Sciatic nerve (tissue), 2 donors: ENCODE measurements at places on chromosomes 5 and 9. TPM values are rescaled to one million over a fixed set of nuclear protein-coding genes. Genes with fewer than 3 reads are reported as not detected.

SYNPO gene
- total RNA-seq = 179 TPM

C5orf47 gene
- not detected for total RNA-seq

PCDHB13 gene
- 4.9 TPM for total RNA-seq

SEMA5A gene
- 109 TPM for total RNA-seq

SLC2A6 gene
- total RNA-seq = 3.3 TPM

SPOCK1 gene
- total RNA-seq = 52.4 TPM

RNF145 gene
- 68.2 TPM for total RNA-seq

TPPP gene
- total RNA-seq = 3.4 TPM

ZCCHC10 gene
- 15.0 TPM for total RNA-seq

PCSK1 gene
- total RNA-seq = 0.09 TPM

PCDHB10 gene
- total RNA-seq = 5.3 TPM

SCGB3A2 gene
- total RNA-seq = 1.0 TPM

NCS1 gene
- total RNA-seq = 11.7 TPM

TMEM232 gene
- total RNA-seq = 8.1 TPM

SPINK4 gene
- total RNA-seq = not detected

TAF1L gene
- total RNA-seq = not detected

CTSV gene
- total RNA-seq = not detected

- DNase-seq = no peak
These were observed 140.7 kb upstream of the RANBP3L start for GRCh38 chr5:36442352-36442751.

GRCh38 chr5:68740226-68740910, 353.4 kb upstream of the SLC30A5 start:
- no peak for DNase-seq

DNA sequence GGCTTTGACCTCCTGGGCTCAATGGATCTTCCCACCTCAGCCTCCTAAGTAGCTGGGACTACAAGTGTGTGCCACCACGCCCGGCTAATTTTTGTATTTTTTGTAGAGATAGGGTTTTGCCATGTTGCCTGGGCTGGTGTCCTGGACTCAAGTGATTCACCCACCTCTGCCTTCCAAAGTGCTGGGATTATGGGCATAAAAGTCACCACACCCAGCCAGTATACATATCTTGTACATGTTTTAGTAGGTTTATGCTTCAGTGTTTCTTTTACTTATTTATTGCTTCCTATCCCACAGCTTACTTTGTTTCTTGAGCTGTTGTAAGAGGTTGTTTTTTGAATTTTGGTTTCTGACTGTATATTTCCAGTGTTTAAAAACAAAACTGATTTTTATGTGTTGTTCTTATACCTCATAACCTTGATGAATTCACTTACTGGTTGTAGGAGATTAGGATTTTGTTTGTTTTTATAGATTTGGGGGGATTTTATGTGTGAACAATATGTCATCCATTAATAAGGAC, 12.9 kb downstream of the FBXW5 start:
- DNase-seq = no peak

DNA sequence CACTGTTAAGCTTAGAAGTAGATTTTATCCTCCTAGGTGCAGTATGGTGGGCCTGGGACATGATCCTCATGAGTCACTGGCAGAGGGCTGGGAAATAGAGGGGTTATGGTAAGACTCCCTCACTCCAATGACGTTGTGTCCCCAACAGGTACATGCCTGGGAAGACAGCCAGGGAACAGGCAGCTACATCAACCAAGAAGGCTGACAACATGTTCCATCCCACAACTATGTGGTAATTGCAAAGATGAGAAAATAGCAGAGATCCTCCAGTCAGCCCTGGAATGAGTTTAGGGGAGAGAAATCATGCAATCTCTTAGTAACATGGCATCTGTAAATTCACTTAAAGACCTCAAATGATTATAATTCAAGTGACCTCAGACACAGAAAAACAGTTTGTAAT, 114.4 kb upstream of the LIFR start:
- no peak for DNase-seq

- DNase-seq = no peak
These were observed 13.8 kb upstream of the ABLIM3 start for GRCh38 chr5:149127394-149127955.

DNA sequence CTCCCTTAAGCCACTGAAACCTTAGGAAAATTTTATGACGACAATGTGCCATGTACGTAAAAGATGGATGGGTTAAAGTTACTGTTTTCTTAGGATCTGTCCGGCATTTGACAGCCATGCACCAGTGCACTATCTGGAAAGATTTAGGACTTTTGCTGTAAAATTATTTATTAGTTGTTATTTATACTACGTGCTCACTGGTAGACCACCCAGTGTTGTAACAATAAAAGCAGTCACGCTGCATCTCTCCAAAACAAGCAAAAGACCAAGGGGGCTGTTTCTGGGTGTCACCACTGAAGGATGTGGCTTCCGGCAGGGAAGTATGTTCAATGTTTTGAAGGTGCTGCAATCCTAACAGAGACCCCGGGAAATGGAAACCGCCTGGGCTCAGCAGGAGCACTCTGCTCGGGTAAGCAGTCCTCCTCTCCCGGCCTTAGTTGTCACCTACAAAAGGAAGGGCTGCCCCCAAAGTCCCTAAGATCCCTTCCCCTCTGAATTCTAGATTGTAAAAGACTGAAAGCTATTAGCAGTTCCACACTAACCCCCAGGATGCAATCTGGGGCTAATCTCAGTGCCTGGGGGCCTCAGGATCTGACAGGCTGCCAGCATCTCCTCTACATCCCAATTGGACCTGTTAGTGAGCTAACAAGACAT, 38.6 kb downstream of the SAXO1 start:
- no peak for DNase-seq

- DNase-seq = no peak
These were observed 150.2 kb downstream of the RXRA start for GRCh38 chr9:134476272-134476941.

DNA sequence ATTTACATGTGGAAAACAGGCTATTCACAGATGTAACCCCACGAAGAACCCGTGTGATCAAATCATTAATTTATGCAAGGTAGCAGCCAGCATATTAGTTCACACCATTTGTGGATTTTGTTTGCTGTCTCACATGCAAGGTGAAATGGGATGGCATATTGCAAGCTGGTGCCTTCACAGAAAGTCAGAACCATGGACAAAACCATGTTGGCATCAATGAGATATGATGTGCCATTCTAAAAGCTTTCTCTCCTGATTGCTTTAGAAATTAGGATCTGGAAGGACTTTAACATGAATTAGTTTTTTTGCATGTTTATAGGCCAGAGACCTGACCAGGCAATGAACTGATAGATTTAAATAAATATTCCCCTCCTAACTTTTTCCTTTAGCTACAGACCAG, 129.3 kb downstream of the SEMA6A start:
- no peak for DNase-seq

- no peak for DNase-seq
These were observed 36.5 kb downstream of the WWC1 start for GRCh38 chr5:168327994-168328393.

GRCh38 chr9:30519756-30520155, 1864.7 kb upstream of the ACO1 start:
- no peak for DNase-seq

DNA sequence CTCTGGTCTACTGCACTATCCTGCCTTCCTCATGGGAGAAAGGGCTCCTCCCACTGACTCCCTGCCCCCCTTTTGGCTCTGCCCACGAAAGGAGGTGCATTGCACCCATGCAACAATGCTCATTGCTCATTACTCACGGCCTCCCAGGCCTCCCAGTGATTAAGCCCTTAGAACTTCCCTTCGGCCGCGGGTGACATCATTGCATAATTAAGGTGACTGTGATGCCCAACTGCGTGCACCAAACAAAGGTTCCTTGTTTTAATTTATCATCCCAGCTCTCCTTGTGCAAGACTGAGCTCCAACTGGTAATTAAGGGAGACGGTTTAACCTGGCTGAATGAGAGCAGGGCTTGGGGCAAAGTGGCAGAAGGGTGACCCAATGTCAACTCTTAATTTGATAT, 180.4 kb downstream of the GAS1 start:
- no peak for DNase-seq

DNA sequence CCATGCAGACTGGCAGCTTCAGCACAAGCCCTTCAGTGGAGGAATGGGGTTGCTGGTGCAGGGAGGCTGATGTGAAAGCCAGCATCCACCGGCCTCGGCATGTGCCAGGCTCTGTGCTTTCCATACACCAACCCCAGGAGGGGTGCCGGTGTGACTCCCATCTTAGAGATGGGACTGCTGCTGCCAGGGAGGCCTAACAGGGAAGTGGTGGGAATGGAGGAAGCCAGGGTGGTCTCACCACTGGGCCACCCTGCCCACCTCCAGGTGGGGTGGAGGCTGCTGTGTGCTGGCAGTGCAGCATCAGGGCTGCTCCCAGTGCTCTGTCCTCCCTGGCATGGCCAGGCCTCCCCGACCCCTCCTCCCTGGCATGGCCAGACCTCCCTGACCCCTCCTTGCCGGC, 32.8 kb upstream of the PITX1 start:
- no peak for DNase-seq

DNA sequence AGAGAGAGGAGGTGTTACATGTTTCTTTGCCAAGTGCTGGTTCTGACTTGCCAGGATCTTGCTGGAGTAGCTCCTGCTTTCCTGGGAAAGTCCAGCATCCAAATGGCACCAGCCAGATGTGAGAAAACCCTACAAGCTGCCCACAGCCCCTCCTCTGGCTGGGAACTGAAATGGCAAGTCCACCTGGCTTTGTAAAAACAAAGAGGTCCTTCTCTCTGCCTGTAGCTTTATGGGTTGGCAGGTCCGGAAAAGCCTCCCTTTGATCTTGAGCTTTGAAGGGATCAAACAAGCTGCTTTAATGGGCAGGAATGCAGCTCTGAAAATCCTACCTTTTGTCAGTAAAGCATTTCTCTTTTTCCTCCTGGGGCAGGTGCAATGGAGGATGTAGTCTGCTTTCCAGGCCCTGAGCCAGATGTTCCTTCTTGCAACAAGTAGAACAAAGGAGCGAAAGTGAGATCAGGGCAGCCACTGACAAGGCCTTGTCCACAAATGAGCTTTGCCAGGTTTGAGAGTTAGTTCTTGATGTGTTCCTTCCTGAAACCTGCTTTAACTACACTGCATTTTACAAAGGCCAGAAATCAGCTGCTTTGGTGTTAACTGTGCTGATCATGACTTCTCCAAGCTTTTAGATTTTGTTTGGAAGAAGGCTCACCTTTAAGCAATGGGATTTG, 456.7 kb downstream of the ZNF608 start:
- DNase-seq = no peak

GRCh38 chr5:66669086-66669861, 73.1 kb downstream of the MAST4 start:
- DNase-seq = no peak

GRCh38 chr5:135112008-135112725, 78.1 kb upstream of the PITX1 start:
- no peak for DNase-seq

DNA sequence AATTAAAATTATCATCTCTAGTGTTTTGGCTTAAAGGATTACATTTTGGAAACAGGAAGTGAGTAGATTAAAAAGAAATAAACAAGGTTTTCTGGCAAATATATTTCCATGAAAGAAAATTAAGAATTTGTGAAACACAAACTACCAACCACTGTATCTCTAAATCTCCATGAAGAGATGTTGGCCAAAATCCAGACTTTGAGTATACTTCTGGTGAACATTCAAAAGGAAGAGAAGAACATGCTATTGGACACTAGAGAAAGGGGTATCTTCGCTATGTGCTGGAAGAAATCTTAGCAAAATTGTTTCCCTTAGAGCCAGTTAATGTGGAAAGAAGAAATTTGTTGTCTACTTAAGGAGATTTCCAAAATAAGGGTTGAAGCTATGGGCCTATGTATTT, 710.4 kb upstream of the CTNND2 start:
- no peak for DNase-seq

DNA sequence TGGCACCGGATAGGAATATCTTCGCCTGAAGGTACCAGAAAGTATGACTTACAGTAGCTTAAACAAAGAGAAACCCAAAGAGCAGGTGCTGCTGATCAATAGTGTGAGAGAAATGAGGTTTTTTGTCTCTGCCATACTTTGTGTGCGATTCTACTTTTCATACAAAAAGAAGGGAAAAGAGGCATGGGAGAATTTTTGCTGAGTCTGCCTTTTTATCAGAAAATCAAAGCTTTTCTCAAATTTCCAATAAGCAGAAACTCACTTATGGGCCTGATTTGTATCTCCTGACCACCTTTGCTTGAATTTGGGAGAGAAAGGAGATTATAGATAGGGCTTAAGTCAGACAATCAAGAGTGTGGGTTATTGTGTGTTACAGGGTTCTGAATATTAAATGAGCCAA, 65.5 kb upstream of the TAF11L2 start:
- DNase-seq = no peak

GRCh38 chr5:100901821-100902341, 1.2 kb downstream of the ST8SIA4 start:
- peak; percentile 50 for DNase-seq

GRCh38 chr9:87020169-87020950, 73.1 kb upstream of the GAS1 start:
- no peak for DNase-seq

GRCh38 chr9:33161589-33162132, 5.5 kb downstream of the B4GALT1 start:
- DNase-seq = no peak

DNA sequence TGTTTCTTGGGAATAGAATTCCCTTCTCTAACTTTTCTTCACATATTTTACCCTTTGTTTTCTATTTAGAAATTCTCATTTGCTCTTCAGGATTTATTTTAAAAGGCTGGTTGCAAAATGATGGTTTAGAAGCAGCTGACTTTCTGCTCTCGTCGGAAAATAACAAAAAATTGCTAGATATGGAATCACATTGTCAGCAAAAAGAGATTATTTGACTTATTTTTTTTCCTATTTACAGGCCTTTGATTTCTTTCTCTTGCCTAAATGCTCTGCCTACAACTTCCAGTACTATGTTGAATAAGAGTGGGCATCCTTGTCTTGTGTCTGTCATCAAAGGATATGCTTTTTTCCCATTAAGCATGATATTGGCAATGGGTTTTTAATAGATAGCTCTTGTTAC, 1619.1 kb upstream of the ACO1 start:
- no peak for DNase-seq

- DNase-seq = no peak
These were observed at the start of gene FOXB2 for GRCh38 chr9:77019236-77019925. Gene FOXB2, plus strand, starts transcription at chr9:77019655. Its CDS starts 0 bp downstream, at chr9:77019655.
